ENCODE measurements at places on chromosomes 2 and 18.

DNA sequence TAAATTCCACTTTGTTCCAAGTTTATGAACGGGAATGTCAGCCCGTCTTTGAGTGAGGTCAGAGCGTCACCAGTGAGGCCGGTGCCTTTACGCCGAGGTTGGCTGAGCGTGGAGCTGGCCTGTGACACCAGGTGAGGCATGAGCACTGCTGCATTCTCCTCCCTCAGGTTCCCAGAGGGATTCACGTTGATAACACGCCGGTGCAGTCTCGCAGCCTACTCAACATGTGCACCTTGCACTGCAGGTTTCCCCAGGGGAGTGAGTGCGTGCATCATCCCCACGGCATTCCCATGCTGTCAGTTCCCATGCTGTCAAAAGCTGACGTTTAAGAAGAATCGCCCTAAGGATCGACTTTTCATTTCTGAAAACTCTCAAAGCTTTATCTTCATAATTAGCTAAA, 213.3 kb downstream of the LDLRAD4 start:
- DNase-seq, result no peak

DNA sequence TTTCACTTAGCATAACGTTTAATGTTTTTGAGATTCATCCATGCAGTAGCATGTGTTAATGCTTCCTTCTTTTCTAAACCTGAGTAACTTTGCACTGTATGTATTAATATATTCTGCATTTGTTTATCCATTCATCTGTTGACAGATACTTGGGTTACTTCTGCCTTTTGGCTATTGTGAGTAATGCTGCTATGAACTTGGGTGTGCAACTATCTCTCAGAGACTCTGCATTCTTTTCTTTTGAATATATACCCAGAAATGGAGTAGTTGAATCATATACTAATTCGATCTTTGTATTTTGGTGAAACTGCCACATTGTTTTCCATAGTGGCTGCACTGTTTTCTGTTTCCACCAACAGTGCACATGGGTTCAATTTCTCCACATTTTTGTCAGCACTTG, 128.3 kb downstream of the SH3BP4 start:
- DNase-seq, result no peak

- DNase-seq, result no peak
Measured at GRCh38 chr18:48872234-48873145, 78.3 kb downstream of the SMAD7 start.

DNA sequence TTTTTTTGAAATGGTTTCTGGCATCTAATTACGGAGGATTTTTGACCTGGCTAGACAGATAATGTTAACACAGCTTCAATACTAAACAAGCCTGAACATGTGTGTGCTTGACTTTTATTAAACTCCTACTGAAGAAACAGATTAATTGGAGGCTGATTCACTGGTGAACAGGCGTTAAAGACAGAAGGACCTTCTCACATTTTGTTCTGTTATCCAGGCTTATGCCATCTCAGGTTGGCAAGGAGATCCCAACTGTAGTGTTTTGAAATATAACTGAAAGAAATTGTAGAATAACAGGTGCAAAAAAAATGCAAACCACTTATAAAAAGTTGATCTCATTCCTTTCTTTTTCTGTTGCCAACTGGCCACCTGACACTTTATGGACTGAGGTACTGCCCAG, 269.6 kb downstream of the ARHGAP15 start:
- no peak for DNase-seq

- DNase-seq, result no peak
Measured at GRCh38 chr2:186927867-186928191, 78.9 kb upstream of the ZSWIM2 start.

DNA sequence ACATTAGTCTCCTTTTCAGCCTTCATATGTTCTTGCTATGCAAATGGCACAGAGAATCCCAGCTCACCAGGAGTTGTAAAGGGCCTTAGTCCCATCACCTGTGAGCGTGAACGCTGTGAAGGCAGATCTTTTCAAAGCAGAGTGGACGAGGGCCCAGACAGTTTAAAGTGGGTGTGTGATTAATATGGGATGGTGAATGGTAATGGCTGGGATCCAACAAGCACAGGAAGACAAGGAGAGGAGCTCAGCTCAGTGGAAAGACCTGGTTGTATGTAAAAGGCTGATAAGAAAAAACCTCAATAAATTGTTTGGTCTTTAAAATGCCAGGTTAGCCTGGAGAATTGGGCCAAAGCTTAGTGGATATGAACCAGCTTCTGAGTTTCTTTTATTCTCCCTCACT, 326.2 kb downstream of the NYAP2 start:
- no peak for DNase-seq

DNA sequence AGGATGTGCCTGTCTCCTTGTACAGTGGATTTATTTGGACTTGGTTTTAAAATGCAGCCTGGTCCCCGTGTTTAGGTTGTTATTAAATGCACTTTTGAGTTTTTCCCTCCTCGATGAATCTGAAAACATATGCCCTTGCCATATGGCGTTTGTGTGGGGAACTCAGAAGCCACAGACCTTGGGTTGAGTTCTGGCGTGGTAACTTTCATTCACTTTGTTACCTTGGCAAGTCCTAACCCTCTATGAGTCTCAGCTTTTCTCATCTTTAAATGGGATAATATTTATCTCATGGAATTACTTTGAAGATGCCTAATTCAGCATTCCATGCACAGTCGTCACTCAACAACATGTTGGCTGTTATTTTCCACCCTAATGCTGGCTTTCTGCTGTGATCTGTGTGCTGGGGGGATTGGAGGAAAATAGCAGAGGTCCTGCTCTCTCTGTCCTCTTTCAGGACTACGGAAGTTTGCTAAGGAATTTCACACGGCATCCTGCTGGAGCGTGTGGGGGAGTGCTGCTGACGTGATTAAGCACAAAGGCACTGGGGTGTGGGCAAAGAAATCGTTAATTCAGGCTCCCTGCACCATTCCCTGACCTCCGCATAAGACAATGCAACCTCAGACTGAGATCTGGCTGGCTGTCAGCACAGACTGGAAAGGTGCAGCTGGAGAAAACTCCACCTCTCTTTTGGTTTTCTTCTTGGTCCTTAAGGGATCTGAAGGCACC, 61.7 kb downstream of the LDLRAD4 start:
- DNase-seq, result no peak

- DNase-seq, result no peak
Measured at GRCh38 chr18:22558945-22559385, 141.2 kb upstream of the CTAGE1 start.

DNA sequence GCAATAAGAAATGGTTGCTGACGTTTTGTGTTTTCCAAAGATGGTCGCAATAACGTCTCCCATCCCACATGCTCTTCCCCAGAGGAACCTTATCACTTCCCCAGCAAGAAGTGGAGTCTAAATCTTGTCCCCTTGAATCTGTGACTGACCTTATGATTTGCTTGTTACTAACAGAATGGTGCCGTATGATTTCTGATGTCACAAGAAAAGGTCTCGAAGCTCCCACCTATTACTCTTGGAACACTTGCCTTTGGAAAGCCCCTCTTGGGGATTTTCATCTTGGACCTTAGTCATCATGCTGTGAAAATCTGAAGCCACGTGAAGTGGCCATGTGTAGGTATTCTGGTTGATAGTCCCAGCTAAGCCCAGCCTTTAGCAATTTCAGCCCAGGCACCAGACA, 86.2 kb upstream of the GLS start:
- no peak for DNase-seq

GRCh38 chr2:35790292-35790691, 565.3 kb upstream of the CRIM1 start:
- no peak for DNase-seq

DNA sequence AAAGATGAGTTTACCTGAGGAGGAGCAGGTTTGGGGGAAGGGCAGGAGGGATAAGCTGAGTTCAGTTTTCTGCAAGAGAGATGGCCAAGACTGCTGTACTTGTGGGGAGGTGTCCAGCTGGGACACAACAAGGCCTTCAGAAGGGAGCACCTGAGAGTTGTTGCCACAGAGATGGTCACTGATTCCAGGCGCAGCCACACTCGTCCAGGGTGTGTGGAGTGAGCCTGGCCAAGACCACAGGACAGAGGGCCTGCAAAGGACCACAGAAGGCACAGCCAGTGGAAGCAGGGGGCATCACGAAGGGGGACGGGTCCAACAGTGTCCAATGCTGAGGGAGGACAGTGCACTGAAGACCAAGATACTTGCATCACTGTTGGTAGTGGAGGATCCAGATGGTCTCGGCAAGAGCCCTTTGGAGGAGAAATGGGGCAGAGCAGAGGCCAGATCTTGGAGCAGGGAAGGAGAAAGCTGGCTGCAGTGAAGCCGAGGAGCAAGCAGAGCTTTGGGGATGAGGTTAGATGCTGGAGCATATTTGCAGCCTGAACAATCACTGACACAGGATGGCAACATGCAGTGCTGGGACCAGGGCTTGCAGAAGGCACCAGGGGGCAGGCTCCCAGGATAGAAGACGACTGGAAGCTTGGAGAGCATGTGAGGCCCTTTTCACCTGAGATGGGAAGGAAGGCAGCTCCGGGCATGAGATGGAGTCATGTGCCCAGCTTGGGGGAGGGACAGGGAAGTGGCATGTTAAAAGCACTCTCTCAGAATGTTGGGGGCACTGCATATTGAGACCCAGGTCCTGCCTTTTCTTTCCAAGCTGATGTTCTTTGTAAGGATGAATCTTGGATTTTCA, 214.0 kb downstream of the CYP26B1 start:
- DNase-seq, result no peak

DNA sequence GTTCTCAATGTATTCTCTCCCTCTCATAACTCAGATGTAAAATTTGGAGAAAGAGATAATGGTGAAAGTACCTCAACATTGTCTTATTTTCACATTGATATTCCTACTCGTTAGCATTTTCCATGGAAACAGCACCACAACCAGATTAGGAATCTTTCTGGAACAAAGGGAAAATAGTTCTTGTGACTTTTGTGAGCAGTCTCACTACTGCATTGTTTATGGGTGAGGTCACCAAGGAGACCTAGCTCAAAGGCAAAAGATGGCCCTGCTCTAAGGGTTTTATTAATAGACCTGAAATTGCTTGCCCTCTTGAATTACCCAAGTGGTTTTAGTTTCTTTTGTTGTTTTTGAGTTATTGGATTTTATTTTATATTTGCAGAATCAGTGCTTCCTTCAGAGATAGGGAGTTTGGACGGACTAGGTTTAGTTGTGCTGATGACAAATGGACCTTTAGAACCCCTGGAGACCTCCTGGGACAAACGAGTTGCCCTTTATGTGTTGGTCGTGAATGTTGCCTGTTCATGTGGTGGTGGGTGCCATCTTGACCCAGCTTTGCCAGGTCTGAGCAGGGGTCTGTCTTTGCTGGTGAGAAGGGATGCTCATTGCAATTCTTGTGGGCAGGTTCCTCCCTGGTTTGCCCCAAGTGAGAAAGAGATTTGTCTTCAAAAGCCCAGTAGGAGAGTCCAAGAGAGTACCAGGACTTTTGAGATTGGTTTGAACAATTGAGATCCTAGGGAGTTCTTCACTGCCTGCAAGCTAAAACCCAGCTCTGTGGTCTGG, 58.1 kb downstream of the INPP4A start:
- DNase-seq, result no peak

GRCh38 chr2:62964671-62965070, 86.0 kb upstream of the OTX1 start:
- DNase-seq, result no peak

DNA sequence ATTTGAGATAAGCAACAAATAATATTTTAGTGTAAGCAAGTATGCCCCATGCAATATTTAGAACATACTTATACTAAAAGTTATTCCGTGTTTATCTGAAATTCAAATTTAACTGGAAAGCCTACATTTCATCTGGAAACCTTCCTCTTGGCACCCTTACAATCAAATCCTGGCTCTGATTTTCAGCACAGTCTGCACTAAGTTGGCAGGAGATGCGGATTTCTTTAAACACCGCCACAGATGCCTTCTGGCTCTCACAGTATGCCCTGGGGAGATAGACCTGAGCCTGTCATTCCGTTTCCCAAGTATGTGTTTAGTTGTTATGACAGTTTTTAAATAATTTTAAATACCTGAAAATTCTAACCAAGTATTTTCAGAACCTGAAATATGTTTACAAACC, 7.3 kb upstream of the MLPH start:
- no peak for DNase-seq

- no peak for DNase-seq
Measured at GRCh38 chr2:215367662-215368492, 56.0 kb downstream of the ATIC start.

GRCh38 chr18:41526054-41526453, 429.0 kb upstream of the PIK3C3 start:
- DNase-seq, result no peak

DNA sequence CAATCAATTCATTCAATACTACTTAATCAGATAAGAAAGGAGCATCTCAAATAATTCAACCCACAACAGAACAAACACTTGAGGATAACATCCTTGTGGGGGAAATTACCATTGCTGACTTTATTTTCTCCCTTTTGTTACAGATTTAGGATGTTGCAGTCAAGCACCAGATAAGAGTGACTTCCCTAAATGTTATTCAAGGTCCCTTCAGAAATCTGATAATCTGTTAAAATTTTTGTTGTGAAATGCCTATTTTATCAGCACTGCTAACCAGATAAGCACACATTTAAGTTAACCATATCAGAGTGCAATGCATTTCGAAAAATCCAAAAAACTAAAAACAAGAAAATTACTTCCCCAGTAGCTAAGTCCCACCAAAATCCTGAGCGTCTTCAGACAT, 33.5 kb downstream of the SUMO1 start:
- DNase-seq, result no peak

GRCh38 chr2:225411452-225411851, 11.9 kb downstream of the NYAP2 start:
- DNase-seq, result no peak

- DNase-seq, result no peak
Measured at GRCh38 chr2:170323743-170324142, 145.8 kb downstream of the MYO3B start.

DNA sequence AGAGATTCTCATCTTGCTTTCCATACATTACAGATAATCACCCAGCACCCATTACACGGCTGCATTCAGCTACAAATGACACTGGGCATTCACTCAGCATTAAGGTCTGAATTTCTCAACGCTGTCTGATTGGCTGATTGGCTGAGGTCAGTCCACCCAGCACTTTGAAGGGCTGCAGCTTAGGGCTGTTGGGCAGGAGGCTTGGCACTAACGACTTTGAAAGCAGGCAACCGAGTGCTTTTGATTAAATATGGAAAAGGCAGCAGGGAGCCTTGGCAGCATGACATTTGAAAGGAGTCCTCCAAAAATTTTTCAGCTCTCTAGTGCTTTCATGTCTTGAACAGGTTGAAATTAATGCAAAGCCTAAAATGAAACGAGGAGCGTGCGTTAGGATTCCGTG, 253.0 kb downstream of the DCDC2C start:
- DNase-seq, result no peak

- no peak for DNase-seq
Measured at GRCh38 chr2:205130111-205130829, 552.0 kb upstream of the NRP2 start.

GRCh38 chr2:221571025-221571550, 1.0 kb downstream of the EPHA4 start:
- no peak for DNase-seq

- DNase-seq, result no peak
Measured at GRCh38 chr2:108404784-108405397, 27.1 kb downstream of the SULT1C4 start.

DNA sequence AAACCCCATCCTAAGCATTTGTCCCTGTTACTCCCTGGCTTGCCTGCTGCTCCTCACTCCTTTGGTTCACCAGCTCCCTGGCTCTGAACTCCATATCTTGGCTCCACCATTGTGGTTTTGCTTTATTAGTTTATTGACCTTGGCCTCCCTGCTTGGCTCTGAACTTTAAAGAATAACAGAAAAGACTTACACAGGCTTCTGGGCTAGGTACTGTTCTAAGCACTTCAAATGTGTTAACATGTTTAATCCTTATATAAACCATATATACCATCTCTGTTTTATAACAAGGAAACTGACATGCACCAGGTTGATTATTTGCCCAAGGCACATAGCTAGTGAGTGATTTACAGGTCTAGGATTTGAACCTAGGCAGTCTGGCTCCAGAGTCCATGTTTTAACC, 149.7 kb upstream of the CAPN13 start:
- DNase-seq, result no peak
